HT-29 (cell line): ENCODE measurements at places on chromosomes 13 and 19. TPM values are rescaled to one million over a fixed set of nuclear protein-coding genes. Genes with fewer than 3 reads are reported as not detected.

- no peak for DNase-seq
These were observed 49.4 kb downstream of the SACS start for GRCh38 chr13:23384111-23384510.

GRCh38 chr13:62847520-62847919, 1431.9 kb upstream of the PCDH20 start:
- DNase-seq = no peak

GRCh38 chr13:95801825-95802224, 124.9 kb downstream of the DNAJC3 start:
- no peak for DNase-seq

- DNase-seq = peak; percentile 37
These were observed 29.1 kb downstream of the CEBPG start for GRCh38 chr19:33402421-33403220.

DNA sequence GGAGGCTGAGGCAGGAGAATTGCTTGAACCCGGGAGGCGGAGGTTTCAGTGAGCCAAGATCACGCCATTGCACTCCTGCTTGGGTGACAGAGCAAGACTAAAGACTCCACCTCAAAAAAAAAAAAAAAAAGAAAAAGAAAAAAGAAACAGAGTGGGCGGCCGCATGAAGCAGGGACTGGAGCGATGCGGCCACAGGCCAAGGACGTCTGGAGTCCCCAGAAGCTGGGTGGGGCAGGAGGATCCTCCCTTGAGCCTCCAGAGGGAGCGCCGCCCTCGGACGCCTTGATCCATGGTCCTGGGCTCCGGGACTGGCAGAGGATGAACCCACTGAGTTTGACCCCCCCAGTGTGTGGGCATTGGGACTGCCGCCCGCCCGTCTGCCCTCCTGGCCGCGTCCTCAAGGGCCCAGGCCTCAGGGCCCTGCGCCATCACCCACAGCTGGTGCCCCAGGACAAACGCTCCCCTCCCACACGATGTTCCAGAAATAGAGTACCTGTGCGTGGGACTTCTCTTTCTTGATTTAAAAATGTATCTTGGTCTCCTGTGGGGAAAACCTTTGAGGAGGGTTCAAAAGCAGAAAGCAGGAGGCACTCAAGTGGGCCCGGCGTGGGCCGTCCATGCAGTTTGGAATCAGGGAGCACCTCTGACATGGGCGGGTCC, 15.5 kb downstream of the BTBD2 start:
- DNase-seq = no peak

GRCh38 chr13:110044551-110045111, 258.2 kb upstream of the IRS2 start:
- DNase-seq = no peak

DNA sequence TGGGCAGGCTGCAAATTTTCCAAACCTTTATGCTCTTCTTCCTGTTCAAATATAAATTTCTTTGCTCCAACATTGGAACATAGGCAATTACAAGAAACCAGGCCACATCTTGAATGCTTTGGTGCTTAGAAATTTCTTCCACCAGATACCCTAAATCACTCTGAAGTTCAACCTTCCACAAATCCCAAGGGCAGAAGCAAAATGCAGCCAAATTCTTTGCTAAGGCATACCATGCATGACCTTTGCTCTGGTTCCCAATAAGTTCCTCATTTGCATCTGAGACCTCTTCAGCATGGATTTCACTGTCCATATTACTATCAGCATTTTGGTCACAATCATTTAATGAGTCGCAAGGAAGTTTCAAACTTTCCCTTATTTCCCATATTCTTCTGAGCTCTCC, 130.9 kb downstream of the DIAPH3 start:
- DNase-seq = no peak

NALCN gene
- not detected in 2 replicates for total RNA-seq

GRCh38 chr19:49667473-49667872, 1.7 kb downstream of the BCL2L12 start:
- DNase-seq = no peak

MYBPC2 gene
- 0.05 TPM in 1 of 2 replicates, not detected in the other for total RNA-seq

ZNF43 gene
- not detected in 2 replicates for total RNA-seq

TRIM13 gene
- total RNA-seq = 6.6 and 8.0 TPM in 2 replicates

DNA sequence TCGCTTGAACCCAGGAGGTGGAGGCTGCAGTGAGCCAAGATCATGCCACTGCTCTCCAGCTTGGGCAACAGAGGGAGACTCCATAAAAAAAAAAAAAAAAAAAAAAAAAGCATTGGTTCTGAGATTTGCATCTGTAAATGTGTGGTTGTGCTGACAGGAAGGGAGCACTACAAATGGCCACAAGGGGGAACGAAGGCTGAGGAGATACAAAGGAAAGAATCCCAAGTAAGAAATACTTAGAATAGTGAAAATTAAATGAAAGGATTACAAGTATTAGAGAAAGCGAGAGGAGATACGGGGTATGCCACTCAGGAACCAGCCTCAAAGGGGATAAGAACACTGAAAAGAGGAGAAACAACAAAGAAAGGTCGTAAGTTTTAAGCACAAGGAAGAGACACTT, 284.9 kb downstream of the KLF12 start:
- DNase-seq = peak; percentile 78

- DNase-seq = peak; percentile 88
These were observed 69.1 kb downstream of the ATP7B start for GRCh38 chr13:51942189-51942588.

CGB3 gene
- total RNA-seq = not detected in 2 replicates

TTC9B gene
- 0.94 TPM in 1 of 2 replicates, not detected in the other for total RNA-seq

CD22 gene
- total RNA-seq = 0.28 TPM in 1 of 2 replicates, not detected in the other

- peak; percentile 40 for DNase-seq
These were observed 686.4 kb downstream of the PCDH9 start for GRCh38 chr13:66543780-66544179.

DNA sequence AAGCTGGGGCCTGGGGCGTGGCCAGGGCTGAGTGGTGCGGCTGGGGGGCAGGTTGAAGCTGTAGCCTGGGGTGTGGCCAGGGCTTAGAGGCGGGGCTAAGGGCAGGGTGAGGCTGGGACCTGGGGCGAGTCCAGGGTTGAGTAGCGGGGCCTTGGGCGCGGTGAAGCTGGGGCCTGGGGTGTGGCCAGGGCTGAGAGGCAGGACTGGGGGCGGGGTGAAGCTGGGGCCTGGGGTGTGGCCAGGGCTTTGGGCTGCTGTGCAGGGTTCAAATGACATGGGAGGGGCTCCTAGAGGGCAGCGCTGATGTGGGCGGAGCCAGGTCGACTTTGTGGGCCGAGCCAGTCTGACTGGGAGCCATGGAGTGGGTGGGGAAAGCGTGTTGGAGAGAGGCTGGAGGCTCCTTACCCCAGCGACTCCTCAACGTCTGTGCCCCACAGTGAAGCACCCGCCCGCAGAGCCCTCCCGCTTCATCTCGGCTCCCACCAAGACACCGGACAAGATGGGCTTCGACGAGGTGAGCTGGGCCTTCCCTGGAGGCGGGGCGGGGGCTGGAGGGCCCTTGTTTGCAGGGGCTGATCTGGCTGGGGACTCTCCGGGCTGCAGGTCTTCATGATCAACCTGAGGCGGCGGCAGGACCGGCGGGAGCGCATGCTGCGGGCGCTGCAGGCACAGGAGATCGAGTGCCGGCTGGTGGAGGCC, 21.5 kb downstream of the COLGALT1 start:
- DNase-seq = peak; percentile 6
